ENCODE measurements at places on chromosomes 5 and 9.

GRCh38 chr5:59354274-59354673 lies 539.3 kb downstream of the PDE4D start:
- DNase-seq, result no peak

DNA sequence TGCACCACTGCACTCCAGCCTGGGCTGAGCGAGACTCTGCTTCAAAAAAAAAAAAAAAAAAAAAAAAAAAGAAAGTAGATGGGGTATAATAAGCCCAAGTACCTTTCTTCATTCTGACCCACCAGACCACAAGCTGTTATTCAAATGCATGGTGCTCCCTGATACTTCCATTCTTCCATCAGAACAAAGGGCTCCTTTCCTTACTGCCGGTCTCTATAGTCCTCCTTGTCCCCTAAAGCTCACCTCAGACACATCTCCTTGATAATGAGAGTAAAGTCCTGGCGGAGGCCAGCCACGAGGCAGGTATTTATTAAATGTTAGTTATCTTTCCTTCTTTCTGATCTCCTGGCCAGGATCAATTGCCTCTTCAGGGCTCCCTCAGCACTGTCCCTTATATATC lies 162.5 kb downstream of the RAB3C start:
- no peak for DNase-seq

- DNase-seq, result no peak
These were observed 184.5 kb downstream of the MRPS30 start for GRCh38 chr5:44993286-44993685.

DNA sequence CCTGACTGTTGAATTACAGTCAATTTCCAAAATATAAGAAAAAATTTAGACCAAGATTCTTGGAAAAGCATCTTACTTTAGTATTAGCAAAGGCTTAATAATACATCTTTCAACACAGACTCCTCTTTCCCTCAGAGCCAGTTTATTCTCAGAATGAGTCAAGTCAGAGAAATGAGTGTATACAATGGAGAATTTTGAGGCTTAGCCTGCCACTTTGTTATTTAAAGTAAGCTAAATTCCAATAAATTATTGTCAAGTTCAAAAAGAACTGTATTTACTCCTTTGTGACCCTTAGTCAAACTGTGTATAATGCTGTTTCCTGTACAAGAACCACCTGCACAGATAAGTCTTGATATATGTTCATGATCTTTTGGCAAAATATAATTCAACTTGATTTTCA lies 428.5 kb upstream of the ITGA1 start:
- DNase-seq, result no peak

- no peak for DNase-seq
These were observed 10.7 kb downstream of the UGT3A2 start for GRCh38 chr5:36055984-36056383.

- no peak for DNase-seq
These were observed 182.9 kb upstream of the MEF2C start for GRCh38 chr5:89065919-89066318.

GRCh38 chr5:108810717-108811116 lies 63.0 kb downstream of the FER start:
- no peak for DNase-seq

- no peak for DNase-seq
These were observed at the start of gene HAND1 for GRCh38 chr5:154478224-154478565. Gene HAND1, minus strand, starts transcription at chr5:154478227. Its CDS starts 219 bp downstream, at chr5:154478008.

DNA sequence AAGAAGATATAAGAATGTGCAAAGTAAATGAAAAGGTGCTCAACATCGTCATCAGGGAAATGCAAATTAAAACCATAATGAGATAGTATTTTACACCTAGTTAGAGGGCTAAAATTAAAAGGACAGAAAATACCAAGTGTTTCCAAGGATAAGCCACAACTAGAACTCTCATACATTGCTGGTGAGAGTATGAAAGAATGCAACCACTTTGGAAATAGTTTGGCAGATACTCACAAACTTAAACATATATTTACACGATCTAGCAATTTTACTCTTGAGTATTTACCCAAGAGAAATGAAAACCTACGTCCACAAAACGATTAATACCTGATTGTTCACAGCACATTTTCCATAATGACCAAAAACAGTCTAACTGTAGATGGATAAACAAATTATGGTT lies 51.5 kb downstream of the AOPEP start:
- no peak for DNase-seq

DNA sequence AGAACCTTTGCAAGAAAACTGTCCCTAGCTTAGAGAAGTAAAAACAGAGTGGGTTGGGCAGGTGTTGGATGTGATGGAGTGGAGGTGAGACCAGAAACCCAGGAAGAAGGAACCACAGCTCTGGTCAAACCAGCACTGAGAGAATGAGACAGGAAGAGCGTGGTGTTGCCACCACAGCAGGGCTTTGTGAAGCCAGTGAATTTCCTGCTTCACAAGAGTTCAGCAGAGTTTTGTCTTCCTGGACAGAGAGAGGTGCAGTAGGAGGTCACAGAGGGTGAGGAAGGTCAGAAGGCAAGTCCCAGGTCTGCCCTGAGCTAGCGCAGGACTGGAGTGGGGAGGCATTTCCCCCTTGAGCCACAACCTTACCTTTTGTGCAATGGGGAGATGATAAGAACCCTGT lies 2306.2 kb upstream of the ACO1 start:
- no peak for DNase-seq

GRCh38 chr9:131700765-131701435 lies 39.0 kb downstream of the RAPGEF1 start:
- no peak for DNase-seq

DNA sequence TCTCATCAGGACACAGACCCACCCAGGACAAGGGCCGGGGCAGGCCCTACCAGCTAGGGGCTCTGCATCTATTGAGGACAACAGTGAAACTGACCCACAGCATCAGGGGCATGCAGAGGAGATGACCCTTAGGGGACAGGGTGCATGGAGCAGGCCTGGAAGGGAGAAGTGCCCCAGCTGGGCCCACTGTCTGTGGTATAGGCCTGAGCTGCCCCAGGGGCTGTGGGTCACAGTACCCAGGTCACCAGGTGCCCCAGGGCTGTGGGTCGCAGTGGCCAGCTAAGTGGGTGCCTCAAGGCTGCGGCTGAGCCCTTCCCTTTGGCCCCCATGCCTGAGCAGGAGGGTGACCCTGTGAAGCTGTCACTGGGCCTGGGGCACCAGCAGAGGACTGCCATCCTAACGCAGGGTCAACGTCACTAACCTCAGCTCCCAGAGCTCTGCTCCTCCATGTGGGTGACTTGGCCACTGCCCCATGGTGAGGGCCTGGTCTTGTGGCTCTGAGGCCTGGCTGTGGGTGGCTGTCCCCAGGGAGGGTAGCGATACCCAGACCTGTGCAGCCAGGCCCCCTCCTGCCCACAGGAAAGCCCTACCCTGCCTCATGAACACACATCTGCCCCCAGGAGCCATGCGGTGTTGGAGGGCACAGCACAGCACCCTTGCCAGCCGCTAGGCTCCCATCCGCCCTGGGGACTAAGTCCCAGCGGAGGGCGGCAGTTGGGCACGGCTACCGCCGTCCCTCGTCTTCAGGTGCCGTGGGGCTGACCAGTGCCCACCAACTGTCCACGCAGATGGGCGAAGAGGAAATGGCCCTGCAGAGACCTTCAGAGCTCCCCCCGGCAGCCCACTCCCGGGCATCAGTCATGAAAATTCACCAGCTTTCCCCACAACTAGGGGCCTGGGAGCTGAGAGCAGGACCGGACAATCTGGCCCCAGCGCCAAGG lies 4.9 kb downstream of the EDF1 start:
- DNase-seq, result no peak

DNA sequence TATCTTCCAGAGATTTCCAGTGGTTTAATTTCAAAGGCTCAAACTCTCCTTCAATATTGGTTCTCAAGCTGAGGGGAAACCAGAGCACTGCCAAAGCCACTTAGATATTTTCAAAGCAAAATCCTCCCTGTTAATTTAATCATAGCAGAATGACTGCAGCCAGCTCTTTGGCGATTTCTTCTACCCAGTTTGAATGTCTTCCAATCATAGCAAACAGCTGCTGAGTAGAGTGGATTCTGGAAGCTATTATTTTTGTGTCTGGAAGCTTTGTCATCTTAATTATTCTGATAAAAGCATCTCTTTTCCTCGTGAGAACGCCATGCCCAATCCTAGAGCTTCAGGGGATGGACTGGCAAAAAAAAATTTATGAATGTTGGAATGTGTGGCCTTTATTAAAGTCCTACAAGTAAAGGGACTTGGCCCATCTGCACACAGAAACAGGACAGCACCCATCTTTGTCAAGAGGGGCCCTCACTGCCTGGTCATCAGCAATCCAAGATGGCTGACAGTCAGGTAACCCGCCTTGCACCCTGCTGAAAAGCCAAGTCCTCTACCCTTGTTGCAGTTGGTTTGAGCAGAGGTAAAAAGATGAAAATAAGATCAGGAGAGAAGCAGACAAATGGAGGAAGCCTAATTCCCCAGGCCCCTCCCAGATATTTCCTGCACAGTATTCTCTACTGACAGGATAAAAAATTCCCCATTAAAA lies 125.1 kb downstream of the SUSD1 start:
- DNase-seq, result no peak

DNA sequence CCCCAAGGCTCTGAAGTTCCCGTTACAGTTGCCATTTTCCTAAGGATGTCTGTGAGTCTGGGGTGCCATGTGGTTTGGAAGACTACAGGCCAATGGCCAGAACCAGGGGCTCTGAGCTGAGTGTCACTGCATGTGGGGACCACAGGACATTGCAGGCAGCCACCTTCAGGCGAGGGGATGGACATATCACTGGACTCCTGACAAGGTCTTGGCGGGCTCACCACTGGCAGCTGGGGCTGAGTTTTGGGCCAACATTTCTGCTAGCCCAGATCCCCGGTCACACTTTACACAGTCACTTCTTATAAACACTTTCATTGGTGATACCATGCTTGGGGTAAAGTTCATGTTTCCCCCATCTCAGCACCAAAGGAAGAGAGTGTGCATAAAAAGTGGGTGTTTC lies 109.8 kb downstream of the RASGRF2 start:
- DNase-seq, result no peak

- no peak for DNase-seq
These were observed 13.1 kb downstream of the PSD2 start for GRCh38 chr5:139808481-139809330.

DNA sequence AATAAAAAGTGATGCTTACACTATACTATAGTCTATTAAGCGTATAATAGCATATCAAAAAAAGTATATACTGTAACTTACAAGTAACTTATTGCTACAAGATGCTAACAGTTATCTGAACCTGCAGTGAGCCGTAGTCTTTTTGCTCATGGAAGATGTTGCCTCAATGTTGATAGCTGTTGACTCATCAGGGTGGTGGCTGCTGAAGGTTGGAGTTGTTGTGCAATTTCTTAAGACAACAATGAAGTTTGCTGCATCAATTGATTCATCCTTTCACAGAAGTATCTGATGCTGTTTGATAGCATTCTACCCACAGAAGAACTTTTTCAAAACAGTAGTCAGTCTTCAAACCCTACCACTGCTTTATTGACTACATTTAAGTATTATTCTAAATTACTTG lies 7.8 kb upstream of the C9orf40 start:
- DNase-seq, result no peak

DNA sequence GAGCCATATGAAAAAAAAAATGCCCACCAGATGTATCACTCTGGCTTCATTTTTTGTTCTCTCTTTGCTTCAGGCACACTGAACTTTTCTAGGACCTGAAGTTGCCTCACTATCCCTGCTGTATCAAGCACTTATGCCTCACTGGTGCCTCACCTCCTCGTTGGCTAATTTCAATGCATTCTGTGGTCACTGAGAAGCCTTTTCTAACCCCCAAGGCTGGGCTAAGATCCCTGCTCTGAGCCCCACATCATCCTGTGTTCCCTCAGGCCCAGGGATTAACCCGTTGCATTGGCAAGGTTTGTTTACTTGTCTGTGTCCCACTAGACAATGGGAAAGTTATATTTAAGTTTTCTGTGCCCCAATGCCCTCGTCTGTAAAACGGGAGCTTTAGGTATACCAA lies 362.7 kb downstream of the OSTF1 start:
- no peak for DNase-seq

DNA sequence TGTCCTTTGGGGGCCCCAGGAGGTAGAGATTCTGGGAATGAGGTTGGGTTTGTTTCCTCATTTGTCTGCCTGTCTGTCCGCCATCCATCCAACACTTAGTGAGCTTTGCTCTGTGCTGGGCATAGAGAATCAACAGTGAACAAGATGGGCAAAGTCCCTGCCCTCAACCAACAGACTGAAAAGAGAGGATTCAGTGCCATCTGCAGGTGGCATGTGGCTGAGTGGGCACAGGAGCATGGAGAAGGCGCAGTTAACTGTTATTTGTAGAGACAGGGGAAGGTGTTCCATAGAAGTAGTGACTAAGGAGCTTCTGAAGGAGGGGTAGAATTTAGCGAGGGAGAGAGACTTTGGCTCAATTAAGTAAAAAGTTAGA lies 23.1 kb downstream of the POLR1E start:
- DNase-seq, result no peak

- DNase-seq, result no peak
These were observed 38.8 kb upstream of the PWWP2A start for GRCh38 chr5:160158087-160158486.

- no peak for DNase-seq
These were observed 22.3 kb downstream of the ATPSCKMT start for GRCh38 chr5:10227379-10227778.

- DNase-seq, result no peak
These were observed 87.6 kb downstream of the FREM1 start for GRCh38 chr9:14822666-14823065.

Measured in stimulated activated CD4-positive, alpha-beta T cell treated with anti-CD3 and anti-CD28 coated beads, Interleukin-1b, Interleukin-23, amount 100 ng/mL, for 1 hour (primary cell).